ENCODE measurements at places on chromosomes 2 and 18. TPM values are rescaled to one million over a fixed set of nuclear protein-coding genes. Genes with fewer than 3 reads are reported as not detected.

DNA sequence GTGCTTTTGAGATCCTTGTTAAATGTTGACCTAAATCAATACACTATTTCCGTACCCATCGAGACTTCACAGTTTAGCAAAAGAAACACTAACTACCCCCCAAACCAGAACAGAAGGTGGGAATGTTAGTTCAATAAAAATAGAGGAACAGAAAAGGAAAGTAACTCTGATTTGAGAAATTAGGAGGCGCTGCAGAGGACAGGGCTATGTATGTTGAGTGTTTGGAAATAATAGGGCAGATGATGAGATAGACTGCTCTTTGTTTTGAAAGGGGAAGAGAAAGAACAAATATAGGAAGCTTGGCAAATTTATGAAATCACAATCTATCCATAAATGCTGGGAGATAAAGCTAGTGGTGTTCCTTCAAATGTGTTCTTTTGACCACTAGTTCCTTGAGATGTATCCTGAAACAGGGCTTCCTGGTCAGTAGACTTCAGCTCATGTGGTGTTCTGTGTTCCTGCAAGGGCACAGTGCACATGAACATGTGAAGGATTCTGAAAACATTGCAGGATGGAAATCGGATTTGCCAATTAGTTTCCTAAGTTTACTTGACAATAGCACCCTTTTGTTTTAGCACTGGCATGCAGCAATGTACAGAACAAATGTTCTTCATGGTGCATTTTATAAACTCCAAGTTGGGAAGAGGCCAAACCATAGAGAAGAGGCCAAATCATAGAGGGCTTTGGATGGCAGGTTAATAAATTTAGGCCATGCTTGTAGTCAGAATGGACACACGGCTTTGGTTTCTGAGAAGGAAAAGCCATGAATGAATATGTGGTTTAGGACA is 39.8 kb downstream of the RHBDD1 start:
- no peak for DNase-seq

GRCh38 chr2:215428060-215428910 is 7.6 kb downstream of the FN1 start:
- DNase-seq = no peak

DNA sequence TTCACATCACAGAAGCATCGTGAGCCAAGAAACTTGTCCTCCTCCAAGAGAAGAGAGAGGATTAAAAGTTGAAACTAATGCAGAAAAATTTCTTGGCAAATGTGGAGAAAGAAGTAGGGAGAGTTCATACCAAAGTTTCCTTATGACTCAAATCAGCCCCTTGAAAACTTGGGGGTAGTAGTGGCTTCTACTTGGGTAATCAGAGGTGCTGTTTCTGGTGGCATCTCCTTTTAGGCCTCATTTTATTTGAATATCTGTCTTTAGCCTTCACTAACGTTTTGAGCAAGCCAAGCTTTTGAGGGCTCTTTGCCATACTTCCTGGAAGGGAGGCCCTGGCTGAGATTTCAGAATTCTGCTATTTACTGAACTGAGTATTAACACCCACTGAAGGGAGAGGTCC is 515.3 kb upstream of the MEX3C start:
- DNase-seq = no peak

GRCh38 chr18:42632801-42633200 is 482.7 kb downstream of the RIT2 start:
- DNase-seq = peak; percentile 7

- DNase-seq = no peak
Measured at GRCh38 chr2:20062615-20063545, 11.5 kb upstream of the LAPTM4A start.

- no peak for DNase-seq
Measured at GRCh38 chr2:1051075-1051474, 100.4 kb downstream of the SNTG2 start.

- DNase-seq = no peak
Measured at GRCh38 chr2:124046332-124046731, 21.2 kb downstream of the CNTNAP5 start.

GRCh38 chr2:37798315-37799005 is 126.6 kb upstream of the RMDN2 start:
- DNase-seq = no peak

DNA sequence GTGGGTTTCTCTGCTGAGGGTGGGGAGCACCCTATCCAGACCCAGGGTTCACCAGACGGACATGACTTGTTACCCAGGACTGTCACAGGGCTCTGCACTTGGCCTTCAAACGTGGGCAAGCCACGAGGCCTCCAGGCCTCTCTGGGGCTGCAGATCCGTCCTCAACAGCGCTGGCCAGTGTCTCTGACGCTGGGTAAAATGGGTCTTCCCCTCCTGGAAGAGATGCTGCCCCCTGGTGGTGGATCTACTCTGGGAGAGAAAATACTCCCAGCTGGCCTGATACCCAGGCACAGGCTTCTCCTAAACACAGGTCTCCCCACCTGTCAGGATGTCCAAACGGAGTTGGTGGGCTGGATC is 3.7 kb downstream of the GPR17 start:
- DNase-seq = peak; percentile 70

GRCh38 chr2:164538240-164538866 is 82.9 kb downstream of the GRB14 start:
- DNase-seq = no peak

DNA sequence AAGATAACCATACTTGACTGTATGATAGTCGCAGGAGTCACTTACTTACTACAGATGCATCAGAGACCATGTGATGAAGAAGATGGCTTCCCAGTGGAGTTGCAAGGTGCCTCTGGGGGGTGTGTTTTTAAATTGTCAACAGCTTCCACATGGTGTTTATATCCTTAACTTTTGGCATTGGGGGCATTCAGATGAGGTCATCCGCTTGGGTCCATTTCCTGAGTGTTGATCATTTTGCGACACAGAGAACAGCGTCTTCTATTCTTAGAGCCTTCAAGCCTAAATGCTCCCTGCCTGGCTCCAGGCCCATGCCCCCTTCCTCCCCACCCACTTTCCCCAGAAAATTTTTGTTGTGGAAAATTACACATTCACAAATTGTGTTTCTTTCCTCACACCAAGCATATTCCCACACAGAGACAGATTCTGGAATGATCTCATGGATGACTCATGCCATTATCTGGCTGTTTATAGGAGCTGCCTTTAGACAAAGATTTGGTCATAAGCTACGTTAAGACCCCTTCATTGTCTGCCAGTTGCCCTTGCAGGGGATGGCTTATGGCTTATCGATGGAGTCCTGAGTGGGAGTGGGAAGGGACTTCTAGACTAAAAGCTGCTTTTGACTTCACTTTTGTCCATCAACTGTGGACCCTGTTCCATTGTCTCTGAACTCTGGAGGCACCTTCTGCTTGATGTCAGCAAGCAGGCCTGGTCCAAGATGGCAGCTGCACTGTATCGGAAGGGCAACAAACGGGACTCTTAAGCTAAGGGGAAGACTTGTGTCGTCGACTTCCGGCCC is 91.8 kb downstream of the CABLES1 start:
- DNase-seq = no peak

GRCh38 chr18:21826196-21826595 is 85.6 kb downstream of the MIB1 start:
- DNase-seq = no peak

DNA sequence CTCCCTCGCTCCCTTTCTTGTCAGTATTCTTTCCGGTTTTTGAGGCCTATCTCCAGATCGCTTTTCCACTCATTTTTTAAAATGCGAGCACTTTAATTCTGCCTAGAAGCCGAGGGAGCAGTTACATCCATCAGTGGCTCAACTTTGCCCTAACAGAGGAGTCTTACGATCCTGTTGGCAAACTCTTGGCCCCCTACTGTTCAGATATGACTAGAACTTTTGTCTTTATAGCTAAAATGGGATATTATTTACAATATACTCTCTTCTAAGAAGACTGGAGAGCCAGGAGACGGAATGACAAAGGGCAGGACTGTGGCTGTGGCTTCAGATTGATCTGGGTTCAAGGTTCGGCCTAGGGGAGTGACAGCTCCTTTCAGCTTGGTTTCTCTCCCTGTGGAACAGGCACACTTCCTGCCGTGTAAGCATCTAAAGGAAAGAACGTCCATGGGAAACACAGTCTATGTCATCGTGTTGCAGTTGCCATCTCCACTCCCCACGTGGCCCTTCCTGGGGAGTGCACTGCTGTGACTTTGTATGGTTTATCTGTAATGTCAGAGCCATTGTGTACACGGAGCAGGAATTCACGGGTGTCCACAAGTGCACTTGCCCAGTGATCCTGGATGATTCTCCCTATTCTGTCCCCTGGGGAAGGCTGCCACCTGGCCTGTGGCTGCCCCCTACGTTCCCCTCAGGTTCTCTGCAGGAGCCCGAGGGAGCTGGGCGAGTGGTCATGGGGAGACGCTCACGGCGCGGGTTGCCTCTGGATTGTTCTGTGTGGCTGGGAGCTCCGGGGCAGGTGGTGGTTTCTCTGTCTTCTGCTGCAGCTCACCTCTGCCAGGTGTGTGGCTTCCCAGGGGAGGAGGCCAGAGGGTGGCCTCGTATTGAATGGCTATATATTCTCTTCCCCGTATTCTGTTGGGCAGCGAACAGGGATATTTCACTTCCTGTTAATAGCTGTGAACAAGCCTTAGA is 222.0 kb downstream of the LDLRAD4 start:
- DNase-seq = no peak

- DNase-seq = no peak
Measured at GRCh38 chr2:16256601-16257321, 316.4 kb downstream of the MYCN start.

DNA sequence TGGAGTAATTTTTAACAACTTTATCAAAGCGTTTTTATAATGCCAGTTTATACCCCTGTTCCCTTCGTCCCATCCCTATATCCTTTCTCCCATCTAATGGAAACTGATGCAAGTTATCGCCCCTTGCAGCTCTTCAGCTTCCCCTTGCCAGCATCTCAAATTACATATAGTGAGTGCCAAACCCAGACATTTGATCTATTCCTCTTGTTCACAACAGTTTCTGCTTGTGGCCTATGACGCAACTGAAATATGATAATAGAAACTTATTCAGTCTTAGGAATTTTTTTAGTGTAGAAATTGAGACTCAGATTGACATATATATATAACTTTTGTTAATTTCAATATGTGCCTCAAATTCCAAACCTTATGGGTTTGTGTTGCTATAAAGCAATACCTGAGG is 562.2 kb upstream of the VWC2L start:
- DNase-seq = no peak

CCDC85A gene
- polyA plus RNA-seq = 1.6 TPM

ST6GAL2 gene
- polyA plus RNA-seq = 65.6 TPM

AGFG1 gene
- 52.6 TPM for polyA plus RNA-seq

CLEC4F gene
- not detected for polyA plus RNA-seq

CAPN14 gene
- 0.07 TPM for polyA plus RNA-seq

CNDP2 gene
- polyA plus RNA-seq = 218 TPM
